ENCODE measurements at places on chromosomes 12 and 14.

DNA sequence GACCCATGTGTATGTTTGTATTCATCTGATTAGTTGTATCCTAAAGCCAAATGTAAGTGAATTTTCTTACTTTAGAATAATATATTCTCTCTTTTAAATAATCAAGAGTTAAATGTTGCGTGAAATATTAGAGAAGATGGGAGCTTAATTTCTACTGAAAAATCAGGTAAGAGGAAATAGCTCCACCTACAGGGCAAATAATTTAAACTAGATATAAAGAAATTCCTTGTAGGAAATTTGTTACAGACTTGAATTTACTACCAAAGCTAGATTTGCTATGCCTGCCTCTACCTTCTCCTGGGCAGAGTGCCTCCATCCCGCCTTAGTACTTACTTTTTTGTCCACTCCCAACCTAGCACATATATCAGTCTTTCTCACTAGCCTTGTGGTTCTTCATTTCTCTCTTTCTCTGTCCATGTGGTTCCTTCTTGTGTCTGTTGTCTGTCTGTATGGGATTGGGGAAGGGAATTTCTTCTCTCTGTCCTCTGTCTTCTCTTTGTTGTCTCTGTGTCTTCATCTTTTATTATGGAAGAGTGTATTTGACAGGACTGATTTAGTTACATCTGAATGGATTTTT, 44.7 kb downstream of the PALS1 start:
- DNase-seq: no peak

- no peak for DNase-seq
Observed at GRCh38 chr14:50068496-50068895, 47.9 kb downstream of the VCPKMT start.

GRCh38 chr12:114293073-114293472, 112.9 kb downstream of the TBX5 start:
- DNase-seq: no peak

DNA sequence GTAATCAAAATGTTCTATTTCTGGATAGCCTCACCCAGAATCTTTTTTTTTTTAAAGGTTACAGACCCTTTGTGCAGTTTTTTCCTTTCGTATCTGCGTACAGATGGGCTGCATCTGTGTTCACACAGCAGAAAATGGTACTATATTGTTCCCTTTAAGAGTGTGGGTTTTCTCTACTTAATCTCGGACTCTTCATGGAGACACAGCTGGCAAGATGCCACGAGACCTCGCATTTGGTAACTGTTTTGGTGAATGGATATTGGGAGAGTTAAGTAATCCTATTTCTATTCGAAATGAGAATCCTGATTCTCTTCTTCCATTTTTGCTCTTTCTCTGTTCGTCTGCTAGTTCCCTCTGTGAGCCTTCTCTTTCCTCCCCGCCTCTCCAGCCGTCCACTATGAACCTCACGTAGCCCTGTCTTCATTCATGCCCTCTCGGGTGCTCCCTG, 85.7 kb downstream of the SAMD4A start:
- no peak for DNase-seq

DNA sequence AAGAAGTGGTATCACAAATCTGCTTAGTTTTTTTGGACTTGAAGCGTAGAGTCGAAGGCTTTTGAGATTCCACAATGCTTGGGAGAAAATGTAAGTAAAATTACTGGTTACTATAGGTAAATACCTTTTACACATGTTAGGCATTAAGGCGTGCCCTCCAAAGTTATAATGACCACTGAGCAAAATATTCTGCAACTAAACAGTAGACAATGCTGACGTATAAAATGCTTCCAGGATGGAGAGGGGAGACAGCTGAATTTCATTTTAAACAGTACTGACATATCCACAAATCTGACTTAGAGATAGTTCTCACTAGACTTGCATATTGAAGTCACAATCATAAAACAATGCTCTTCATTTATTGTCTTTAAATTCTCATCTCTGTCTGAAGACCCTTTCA, 144.5 kb upstream of the DCN start:
- no peak for DNase-seq

GRCh38 chr12:759628-760027, 7.2 kb downstream of the WNK1 start:
- no peak for DNase-seq

Measured in activated CD8-positive, alpha-beta memory T cell treated with anti-CD3 and anti-CD28 coated beads for 48 hours (primary cell).